ENCODE measurements at places on chromosomes 6 and 20. TPM values are rescaled to one million over a fixed set of nuclear protein-coding genes. Genes with fewer than 3 reads are reported as not detected.
A peak's percentile ranks its signal among the peaks of the same experiment; 100 is the strongest.

GRCh38 chr6:1387876-1388629, 1.3 kb upstream of the FOXF2 start:
- peaks cover 85% of the 10 kb centered on the region for H3K27me3 ChIP-seq
- no peak overlapping the region for H3K4me3 ChIP-seq
- peaks cover 18% of the 10 kb centered on the region for H3K4me1 ChIP-seq
- no peaks in the 10 kb centered on the region for H3K36me3 ChIP-seq
- no peak overlapping the region for H3K27ac ChIP-seq

Gene ZKSCAN3
- 0.88 TPM for total RNA-seq

- no peak for DNase-seq
- no peaks in the 10 kb centered on the region for H3K27me3 ChIP-seq
- H3K4me1 ChIP-seq: no peaks in the 10 kb centered on the region
- H3K27ac ChIP-seq: no peak overlapping the region
- no peak overlapping the region for H3K4me3 ChIP-seq
These were observed 242.4 kb upstream of the MAP3K7 start for GRCh38 chr6:90829311-90829710.

Gene MLN
- total RNA-seq: not detected

Gene PCED1A
- total RNA-seq: 69.2 TPM

- DNase-seq: no peak
- H3K36me3 ChIP-seq: no peaks in the 10 kb centered on the region
- peaks cover 19% of the 10 kb centered on the region for H3K4me1 ChIP-seq
- H3K27me3 ChIP-seq: peaks cover 15% of the 10 kb centered on the region
- no peak overlapping the region for H3K27ac ChIP-seq
These were observed 11.2 kb upstream of the SPAG4 start for GRCh38 chr20:35604449-35604747.

- no peaks in the 10 kb centered on the region for H3K36me3 ChIP-seq
- H3K27me3 ChIP-seq: no peaks in the 10 kb centered on the region
- no peak overlapping the region for H3K4me3 ChIP-seq
- no peaks in the 10 kb centered on the region for H3K4me1 ChIP-seq
These were observed 14.7 kb upstream of the PACSIN1 start for GRCh38 chr6:34451192-34451591.

Gene MPC1
- total RNA-seq: 19.3 TPM

DNA sequence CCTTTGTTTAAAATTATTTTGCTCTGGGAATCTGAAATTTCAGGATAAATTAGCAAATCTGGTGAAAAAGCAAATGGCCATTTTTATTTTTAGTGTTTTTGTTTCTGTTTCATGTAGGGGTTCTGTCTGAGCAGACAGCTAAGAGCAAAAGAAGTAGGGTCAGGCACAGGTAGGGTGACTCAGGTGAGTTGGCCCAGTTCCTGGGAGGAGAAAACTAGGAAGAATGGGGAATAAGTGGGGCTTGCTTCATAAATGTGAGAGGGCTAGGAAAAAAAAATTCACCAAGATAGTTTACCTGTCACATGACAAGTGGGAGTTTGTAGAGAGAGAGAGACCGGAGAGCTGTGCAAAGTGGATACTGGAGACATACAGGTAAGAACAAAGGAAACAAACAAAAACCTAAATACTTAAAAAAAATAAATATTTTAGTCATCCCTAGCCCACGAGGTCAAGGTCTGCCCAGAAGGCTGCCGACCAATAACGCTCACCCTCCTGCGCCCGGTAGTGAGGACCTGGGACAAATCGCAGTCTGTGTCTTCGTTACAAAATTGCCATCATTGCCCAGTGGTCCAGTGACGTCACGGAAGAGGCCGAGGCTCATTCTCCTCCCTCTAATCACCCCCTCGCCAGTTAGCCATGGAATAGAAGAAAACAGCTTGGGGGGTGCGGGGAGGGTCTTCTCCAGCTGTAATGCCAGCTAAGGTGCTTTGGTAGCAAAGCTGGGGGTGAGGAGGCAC, 2.3 kb downstream of the THBD start:
- peaks cover 43% of the 10 kb centered on the region for H3K27me3 ChIP-seq
- DNase-seq: no peak
- H3K4me1 ChIP-seq: peaks cover 20% of the 10 kb centered on the region
- no peaks in the 10 kb centered on the region for H3K36me3 ChIP-seq

GRCh38 chr20:4885877-4886276, 115.4 kb downstream of the SLC23A2 start:
- peaks cover 50% of the 10 kb centered on the region for H3K36me3 ChIP-seq
- no peak overlapping the region for H3K4me3 ChIP-seq
- DNase-seq: no peak
- no peak overlapping the region for H3K27ac ChIP-seq
- H3K27me3 ChIP-seq: no peaks in the 10 kb centered on the region
- H3K4me1 ChIP-seq: no peaks in the 10 kb centered on the region

Gene SIM1
- total RNA-seq: not detected

DNA sequence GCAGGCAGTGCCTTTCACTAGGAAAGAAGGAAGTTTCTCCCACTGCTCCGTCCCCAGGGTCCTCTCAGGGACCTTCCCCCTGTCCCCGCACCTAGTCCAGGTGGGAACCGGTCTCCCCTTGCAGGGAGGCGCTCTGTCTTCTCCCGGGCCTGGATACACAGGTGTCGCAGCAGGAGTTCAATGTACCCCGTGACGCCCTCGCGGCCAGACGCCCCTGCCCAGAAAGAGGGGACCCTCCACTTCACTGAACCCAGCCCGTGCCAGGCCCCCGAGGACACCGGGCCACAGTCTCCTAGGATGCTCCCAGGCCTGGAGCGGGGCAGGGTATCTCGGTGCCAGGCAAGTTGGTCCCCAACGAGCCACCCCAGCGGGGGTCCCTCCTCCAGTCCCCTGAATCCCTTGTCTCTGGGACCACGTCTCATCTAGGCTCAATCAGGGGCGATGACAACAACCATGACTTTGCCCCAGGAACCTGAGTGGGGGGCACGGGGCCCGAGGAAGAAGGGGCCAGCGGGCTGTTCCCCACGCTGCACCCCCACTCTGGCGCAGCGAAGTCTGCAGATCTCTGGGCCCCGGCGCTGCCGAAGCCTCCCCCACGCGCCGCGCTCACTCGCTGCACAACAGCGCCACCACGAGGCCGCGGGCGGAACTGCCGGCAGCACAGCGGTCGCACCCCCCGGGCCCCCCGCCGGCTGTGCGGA, 103.0 kb downstream of the EDN3 start:
- peaks cover 41% of the 10 kb centered on the region for H3K27me3 ChIP-seq
- H3K27ac ChIP-seq: no peak overlapping the region
- peaks cover 21% of the 10 kb centered on the region for H3K4me1 ChIP-seq
- peak; percentile 68 for DNase-seq
- no peaks in the 10 kb centered on the region for H3K36me3 ChIP-seq

GRCh38 chr6:125802943-125803377, 12.2 kb downstream of the NCOA7 start:
- peaks cover 6% of the 10 kb centered on the region for H3K36me3 ChIP-seq
- H3K4me1 ChIP-seq: peaks cover 17% of the 10 kb centered on the region
- no peaks in the 10 kb centered on the region for H3K27me3 ChIP-seq
- no peak overlapping the region for H3K4me3 ChIP-seq
- no peak overlapping the region for H3K27ac ChIP-seq
- DNase-seq: no peak

GRCh38 chr20:6665161-6665560, 102.3 kb upstream of the BMP2 start:
- no peak for DNase-seq
- no peak overlapping the region for H3K27ac ChIP-seq
- H3K4me3 ChIP-seq: no peak overlapping the region
- no peaks in the 10 kb centered on the region for H3K4me1 ChIP-seq
- no peaks in the 10 kb centered on the region for H3K27me3 ChIP-seq
- H3K36me3 ChIP-seq: no peaks in the 10 kb centered on the region

DNA sequence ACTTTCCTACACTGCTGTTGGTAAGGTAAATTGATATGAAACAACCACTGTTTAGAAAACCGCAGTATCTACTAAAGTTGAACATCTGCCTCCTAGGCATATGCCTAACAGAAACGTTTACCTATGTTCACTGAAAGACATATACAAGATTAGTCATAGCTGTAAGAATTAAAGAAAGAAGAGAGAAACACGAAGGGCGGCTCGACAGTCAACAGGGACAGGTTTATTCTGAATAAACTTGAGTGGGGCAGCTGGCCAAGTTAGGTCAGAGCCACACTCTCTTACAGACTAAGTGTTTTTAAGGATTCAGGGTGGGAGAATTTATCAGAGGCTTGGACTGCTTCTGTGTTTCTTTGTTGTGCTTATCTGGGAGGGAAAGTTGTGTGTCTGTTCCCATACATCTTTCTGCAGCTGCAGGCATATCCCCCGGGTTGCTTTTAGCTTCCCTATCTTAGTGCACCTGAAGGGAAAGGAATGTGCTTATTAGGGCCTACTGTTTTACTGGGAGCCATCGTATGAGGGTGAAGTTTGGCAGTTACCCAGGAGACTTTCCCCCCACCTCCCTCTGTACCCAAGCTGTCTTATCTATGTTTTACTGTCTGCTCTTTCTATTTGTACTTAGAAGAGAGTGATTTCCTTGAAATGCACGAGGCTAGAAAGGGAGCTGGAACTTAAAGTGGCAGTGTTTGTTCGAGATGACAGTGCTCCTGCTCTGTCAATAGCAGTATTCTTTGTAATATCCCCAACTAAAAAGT, 20.4 kb downstream of the PROCR start:
- no peaks in the 10 kb centered on the region for H3K27me3 ChIP-seq
- no peak overlapping the region for H3K27ac ChIP-seq
- no peaks in the 10 kb centered on the region for H3K4me1 ChIP-seq
- no peaks in the 10 kb centered on the region for H3K36me3 ChIP-seq

Gene FAM184A
- 3.3 TPM for total RNA-seq

DNA sequence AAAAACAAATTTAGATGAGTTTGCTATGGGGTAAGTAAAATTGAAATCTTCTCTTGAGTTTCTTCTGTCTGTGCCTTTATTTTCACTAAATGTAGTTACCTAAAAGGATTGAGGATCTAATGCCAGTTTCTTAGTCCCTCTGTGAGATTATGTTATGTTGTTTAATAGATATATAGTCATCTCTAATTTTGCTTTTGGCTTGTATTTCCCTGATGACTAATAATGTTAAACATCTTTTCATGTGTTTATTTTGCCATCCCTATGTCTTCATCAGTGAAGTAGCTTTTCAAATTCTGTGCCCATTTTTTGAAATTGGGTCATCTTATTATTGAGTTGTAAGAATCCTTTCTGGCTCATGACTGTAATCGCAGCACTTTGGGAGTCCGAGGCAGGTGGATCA, 13.7 kb downstream of the QRSL1 start:
- no peaks in the 10 kb centered on the region for H3K27me3 ChIP-seq
- H3K4me1 ChIP-seq: no peaks in the 10 kb centered on the region
- no peak for DNase-seq
- no peak overlapping the region for H3K27ac ChIP-seq
- H3K36me3 ChIP-seq: peaks cover 46% of the 10 kb centered on the region

Gene CD83
- 35.3 TPM for total RNA-seq

DNA sequence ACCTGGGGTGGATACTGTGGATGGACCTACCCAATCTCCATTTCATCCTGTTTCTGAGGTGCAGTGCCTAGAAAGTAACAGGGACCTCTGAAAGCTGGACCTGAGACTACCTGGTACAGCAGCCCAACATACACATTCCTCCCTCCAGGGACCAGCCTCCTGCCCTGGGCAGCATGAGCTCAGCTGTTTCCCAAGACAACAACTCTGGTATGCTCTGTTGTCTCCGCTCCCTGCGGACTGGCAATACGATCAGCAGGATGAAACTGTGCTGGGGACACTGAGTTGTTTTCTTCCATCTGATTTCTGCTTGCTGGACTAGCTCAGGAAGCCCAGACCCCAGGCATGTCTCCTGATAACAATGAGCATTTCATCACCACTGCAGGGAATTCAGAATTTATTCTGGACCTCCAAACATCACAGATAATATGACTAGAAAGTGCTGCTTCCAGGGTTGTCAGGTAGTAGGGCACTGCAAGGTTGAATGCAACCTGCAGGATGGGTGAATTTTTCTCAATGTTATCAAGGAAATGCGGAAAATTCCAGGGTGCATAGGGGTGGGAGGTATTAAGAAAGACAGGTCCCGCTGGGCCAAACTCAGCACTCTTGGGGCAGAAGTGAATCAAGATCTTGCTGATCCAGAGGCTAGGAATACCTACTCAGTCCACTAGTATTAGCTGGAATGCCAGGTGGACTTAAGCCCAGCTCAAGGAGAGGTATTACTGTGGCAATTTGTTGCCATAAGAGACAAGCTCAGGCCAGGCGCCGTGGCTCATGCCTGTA, 38.9 kb upstream of the SLC4A11 start:
- peaks cover 12% of the 10 kb centered on the region for H3K36me3 ChIP-seq
- no peak overlapping the region for H3K4me3 ChIP-seq
- H3K27me3 ChIP-seq: no peaks in the 10 kb centered on the region
- no peak overlapping the region for H3K27ac ChIP-seq

DNA sequence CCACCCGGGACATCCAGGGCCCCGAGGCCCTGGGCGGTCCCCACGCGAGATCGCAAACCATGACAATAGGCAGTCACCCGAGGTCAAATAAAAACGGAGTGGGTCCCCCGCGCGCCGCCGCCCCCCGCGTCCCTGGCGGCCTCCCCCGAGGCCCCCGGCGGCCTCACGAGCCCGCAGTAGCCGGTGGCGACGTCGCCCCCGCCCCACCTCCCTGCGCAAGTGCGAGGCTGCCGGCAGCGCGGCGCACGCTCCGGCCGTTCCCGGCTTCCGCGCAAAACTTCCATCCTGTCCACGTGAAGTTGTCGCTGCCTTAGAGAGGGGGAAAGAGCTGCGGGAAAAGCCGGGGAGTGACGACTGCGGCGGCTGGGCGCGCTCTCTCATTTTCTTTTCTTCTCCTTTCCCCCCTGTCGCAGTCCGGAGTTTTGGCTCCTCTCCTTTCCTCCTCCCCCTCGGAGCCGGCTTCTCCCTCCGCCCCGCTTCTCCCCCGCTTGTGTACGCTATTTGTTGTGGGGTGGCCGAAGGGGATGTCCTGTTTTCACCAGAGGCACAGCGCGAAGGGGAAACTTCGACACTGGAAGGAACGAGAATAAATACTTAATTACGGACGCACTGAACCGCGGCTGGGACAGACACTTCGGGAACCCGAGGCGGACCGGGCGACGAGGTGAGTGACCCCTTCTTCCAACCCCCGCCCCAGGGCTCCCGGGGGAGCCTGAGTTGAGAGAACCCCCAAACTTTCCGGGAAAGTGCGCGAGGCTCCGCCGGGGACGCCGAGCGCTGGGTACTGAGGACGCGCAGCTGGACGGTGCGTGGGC, at the start of gene EYA4:
TSS of gene EYA4 (plus strand) at position 272 of the 815 bp plus-strand sequence. CDS start 33,424 bp downstream, outside the sequence.
- H3K27me3 ChIP-seq: peaks cover 19% of the 10 kb centered on the region
- DNase-seq: no peak
- no peaks in the 10 kb centered on the region for H3K36me3 ChIP-seq
